Naive thymus-derived CD8-positive, alpha-beta T cell (primary cell): ENCODE measurements at places on chromosomes 3 and 15. TPM values are rescaled to one million over a fixed set of nuclear protein-coding genes. Genes with fewer than 3 reads are reported as not detected.

GRCh38 chr3:67059443-67059842 lies 61.3 kb downstream of the KBTBD8 start:
- no peak overlapping the region for H3K4me3 ChIP-seq
- no peaks in the 10 kb centered on the region for H3K36me3 ChIP-seq
- H3K4me1 ChIP-seq: peaks cover 4% of the 10 kb centered on the region

XPC gene
- polyA plus RNA-seq: 49.6 TPM

DNA sequence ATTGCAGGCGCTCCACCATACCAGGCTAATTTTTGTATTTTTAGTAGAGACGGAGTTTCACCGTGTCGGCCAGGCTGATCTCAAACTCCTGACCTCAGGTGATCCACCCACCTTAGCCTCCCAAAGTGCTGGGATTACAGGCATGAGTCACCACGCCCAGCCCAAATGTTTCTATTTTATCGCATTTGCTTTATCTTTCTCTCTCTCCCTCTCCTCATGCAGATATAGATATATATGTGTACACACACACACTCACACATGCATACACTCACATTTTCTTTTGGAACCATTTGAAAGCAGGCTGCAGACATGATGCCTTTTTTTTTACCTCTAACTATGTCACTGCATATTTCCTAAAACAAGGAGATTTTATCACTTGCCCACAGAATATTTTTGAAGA lies 7.3 kb upstream of the MCCC1 start:
- DNase-seq: no peak
- no peaks in the 10 kb centered on the region for H3K4me1 ChIP-seq
- H3K27me3 ChIP-seq: no peaks in the 10 kb centered on the region
- no peak overlapping the region for H3K27ac ChIP-seq

GPR160 gene
- polyA plus RNA-seq: 16.9 TPM

VWA5B2 gene
- polyA plus RNA-seq: 0.23 TPM

ZNF662 gene
- 1.1 TPM for polyA plus RNA-seq
